ENCODE measurements at places on chromosomes 6 and 20.
A peak's percentile ranks its signal among the peaks of the same experiment; 100 is the strongest.

GRCh38 chr20:58492795-58493524 is 22.2 kb downstream of the APCDD1L start:
- DNase-seq = no peak

- peak; percentile 84 for DNase-seq
These were observed 684.3 kb downstream of the QKI start for GRCh38 chr6:164098857-164099267.

DNA sequence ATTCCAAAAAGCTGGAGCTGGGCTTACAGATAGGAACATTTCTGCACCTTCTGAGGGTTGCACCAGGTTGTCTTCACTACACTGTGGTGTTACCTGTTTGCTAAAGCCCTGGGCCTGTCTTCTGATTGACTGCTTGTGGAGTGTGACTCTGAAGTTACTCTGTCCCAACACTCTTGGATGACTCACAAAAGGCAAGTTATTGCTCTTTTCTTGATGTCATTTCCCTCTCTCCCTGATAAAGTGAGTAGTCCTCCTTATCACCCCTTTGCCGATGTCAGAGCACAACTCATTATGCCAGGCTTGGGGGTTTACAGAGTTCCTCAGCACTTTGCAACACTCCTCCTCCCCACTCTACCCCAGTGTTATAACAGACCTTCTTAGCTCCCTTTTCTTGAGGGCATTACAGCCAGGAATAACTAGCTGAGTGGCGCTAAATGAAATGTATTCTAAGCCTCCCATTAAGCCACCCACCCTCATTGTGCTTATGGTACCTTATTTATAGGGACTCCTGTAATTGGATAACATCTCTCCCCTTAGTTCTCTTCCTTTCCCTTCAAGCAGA is 36.1 kb upstream of the NKX2-4 start:
- DNase-seq = peak; percentile 4

DNA sequence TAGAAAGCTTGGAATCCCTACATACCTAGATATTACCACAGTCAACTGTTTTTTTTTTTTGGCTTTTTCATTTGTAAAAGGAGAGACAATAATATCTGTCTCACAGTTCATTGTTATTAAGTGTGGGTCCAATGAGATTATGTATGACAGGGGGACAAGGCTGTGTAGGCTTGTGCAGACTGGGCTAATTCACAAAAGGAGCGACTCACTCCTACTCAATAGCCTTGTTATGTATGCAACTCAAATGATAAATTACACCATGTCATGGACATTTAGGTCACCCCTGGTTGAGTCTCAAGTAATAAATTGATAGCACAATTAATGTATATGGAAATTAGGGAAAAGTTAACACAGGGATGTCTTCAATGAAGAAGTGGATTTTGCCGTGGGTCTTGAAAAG is 208.2 kb upstream of the MAP3K7 start:
- no peak for DNase-seq

DNA sequence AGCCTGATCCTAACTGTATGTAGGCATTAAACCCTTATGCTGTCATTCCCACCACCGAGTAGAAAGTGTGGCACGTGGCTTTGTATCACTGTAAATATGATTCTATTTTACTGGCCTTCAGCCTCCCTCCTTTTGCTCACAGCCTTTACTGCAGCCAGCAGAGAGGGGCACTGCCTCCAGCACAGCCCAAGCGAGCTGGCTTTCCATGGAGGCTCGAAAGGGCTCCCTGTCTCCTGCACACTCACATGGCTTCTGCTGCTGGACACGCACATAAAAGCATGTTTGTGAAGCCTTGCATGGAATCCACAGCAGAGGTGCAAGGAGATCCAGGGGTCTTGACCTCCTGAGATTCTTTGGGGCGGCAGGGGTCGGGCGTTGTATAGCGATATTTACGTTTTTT is 51.3 kb downstream of the RNASET2 start:
- no peak for DNase-seq

DNA sequence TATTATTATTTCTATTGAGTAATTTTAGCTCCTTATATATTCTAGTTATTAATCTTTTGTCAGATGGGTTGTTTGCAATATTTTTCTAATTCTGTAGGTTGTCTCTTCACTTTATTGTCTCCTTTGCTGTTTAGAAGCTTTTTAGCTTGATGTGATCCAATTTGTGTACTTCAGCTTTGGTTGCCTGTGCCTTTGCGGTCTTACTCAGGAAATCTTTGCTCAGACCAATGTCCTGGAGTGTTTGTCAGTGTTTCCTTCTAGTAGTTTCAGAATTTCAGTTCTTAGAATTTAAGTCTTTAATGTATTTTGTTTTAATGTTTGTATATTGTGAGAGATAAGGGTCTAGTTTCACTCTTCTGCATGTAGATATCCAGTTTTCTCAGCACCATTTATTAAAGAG is 916.0 kb upstream of the EYS start:
- no peak for DNase-seq

DNA sequence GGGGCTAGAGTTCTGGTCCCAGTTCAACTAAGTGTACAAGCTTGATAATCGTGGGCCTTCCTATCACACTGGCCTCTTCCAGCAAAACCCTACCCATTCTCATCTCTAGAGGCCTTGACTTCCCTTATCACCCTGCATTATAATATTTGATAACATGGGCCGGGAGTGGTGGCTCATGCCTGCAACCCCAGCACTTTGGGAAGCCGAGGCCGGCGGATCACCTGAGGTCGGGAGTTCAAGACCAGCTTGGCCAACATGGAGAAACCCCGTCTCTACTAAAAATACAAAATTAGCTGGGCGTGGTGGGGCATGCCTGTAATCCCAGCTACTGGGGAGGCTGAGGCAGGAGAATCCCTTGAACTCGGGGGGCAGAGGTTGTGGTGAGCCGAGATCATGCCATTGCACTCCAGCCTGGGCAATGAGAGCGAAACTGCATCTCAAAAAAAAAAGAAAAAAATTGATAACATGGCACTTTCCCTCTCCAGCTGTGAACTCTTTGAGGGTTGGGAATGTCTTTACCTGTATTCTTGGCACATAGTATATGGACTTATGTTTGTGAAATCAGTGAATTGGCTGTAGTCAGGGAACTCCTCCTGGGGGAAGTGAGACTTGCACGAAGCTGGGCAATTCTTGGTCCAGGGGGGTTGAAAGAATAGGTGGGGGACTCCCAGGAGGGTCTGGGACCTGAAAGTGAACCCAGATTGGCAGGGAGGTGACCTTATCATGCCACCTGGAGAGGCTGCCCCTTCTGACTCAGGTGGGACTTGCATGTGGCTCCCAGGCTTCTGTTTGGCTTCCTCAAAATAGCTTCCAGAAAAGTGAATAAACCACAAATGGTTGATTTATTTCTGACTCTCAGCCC is 915 bp upstream of the C6orf47 start:
- no peak for DNase-seq

GRCh38 chr6:37136821-37137200 is 33.1 kb upstream of the PIM1 start:
- DNase-seq = no peak

DNA sequence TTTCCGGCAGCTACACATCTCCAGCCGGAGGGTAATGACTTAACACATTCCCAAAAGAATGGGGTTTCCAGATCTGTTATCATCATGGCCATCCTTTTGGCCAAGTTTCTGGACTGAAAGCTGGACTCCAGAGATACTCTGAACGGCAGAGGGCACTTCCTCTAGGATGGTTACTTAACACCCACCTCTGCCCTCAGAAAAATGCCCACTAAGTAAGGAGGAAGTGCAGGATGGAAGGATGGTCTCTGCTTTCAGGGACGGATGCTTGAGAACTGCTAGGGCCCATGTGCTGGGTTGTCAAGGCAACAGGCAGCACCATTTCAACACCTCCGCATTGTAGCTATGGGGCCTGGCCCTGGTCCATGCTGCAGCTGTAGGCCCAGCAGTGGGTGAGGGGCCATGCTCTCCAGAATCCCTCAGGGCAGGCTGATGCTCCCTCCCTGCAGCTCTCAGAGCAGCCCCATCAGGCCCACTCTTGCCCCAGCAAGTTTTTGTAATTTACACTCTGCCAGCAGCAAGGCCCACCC is 16.5 kb upstream of the TGM3 start:
- no peak for DNase-seq

- DNase-seq = peak; percentile 73
These were observed 8.5 kb downstream of the TMEM242 start for GRCh38 chr6:157314705-157315321.

GRCh38 chr20:48831718-48832404 is 4.1 kb upstream of the PREX1 start:
- peak; percentile 31 for DNase-seq

DNA sequence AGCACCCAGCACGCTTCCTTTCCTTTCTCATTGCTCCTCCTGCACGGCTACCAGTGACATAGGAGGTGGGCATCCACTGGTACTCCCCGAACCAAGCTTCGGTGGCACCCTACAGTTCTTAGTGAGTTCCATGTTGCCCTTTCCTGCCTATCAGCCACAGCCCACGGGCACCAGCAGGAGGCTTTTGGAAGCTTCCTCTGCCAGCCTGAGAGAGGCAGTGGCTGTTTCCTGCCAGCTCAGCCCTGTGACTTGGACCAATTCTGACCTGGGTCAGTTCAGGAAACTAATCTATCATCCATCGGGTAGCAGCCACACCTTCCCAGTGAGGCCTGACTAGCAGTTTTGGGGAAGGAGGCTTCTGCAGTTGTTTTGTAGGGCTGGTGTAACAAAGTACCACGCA is 176.4 kb upstream of the UST start:
- DNase-seq = no peak

- DNase-seq = no peak
These were observed 110.9 kb downstream of the SMLR1 start for GRCh38 chr6:130937942-130938604.

GRCh38 chr20:37209661-37210314 is 30.4 kb upstream of the MROH8 start:
- peak; percentile 19 for DNase-seq

DNA sequence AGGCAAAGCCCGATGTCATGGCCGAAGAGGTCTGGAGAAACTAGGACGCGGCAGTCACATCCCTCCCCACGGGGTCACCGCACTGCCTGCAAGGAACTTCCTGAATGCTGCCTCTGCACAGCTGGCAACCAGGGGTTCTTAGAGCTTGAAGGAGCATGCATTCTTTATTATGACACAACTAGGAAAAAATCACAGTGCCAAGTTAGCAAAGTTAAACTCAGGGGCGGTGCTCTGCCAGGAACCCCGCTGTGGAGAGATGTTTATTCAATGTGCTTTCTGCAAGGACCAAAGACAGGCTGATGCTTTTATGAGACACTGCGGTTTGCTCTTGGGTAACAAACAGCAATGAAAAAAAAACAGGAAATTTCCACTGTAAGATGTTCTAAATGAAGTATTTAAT is 287.3 kb upstream of the FOXQ1 start:
- peak; percentile 76 for DNase-seq

- no peak for DNase-seq
These were observed 9.6 kb downstream of the IGF2R start for GRCh38 chr6:159978291-159979135.
